ENCODE measurements at places on chromosomes 13 and 19.
A peak's percentile ranks its signal among the peaks of the same experiment; 100 is the strongest.

GRCh38 chr13:104984296-104984818, 1551.1 kb downstream of the EFNB2 start:
- no peak for DNase-seq

DNA sequence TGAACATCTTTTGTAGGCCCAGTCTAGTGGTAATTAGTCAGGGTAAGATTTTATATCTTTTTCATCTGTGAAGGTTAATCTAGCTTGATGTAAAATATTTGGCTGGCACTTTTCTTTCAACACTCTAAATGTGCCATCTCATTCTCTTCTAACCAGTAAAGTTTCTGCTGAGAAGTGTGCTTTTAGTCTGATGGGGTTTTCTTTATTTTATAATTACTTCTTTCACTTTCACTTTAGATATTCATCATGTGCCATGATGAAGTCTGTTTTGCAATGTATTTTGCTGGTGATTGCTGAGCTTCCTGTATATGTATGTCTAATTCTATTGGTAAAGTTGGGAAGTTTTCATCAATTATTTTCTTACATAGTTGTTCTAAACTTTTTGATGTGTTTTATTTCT, 31.9 kb downstream of the ZNF726 start:
- DNase-seq: no peak

DNA sequence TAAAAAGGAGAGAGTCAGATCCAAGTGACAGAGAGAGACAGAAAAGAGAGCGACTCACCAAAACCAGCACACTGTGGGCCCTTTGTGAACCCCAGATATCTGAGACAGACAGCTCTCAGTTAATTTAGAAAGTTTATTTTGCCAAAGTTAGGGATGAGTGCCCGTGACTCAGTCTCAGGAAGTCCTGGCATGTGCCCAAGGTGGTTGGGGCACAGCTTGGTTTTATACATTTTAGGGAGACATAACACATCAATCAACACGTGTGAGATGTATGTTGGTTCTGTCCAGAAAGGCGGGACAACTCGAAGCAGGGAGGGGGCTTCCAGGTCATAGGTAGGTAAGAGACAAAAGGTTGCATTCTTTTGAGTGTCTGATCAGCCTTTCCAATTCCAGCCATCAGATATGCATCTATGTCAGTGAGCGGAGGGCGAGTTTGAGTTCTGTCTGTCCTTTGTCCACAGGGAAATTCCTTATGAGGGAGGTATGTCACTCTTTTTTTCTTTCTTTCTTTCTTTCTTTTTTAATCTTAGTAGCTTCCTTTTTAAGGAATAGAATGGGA, 37.2 kb upstream of the ATP11A start:
- no peak for DNase-seq

DNA sequence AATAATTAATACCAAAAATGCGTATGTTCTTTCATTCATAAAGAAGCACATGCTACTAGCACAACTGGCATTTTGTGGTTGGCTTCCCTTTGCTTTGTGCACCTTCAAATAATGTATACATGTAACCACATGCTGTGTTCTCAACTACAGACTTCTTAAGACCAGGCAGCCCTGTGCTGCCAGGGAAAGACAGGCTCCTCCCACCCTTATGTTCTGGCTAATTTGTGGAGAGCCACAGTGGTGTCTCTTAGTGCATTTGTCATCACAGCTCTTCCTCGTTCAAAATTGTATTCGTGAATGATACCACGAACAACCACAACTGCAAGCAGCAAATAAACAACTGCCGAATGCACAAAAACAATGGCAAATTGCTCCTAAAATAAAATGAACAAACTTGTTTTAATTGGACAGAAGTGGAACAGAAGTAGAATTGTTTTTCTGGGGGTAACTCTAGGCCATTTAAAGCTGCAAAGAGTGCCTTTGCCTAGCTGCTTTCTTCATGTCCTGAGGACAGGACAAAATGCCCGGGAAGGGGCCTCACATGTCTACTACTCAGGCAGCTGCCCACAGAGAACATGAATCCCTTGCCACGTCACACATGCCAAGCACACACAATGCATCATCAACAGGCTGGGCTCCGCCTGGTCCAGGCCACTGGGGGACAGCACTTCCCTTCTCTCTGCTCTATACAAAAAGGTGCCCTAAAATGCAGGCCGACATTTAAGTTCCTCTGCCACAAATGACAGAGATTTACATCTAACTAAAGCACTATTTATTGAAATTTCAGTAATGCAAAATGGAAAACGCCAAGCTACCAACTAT, 21.7 kb downstream of the IRS2 start:
- DNase-seq: no peak

- DNase-seq: no peak
These were observed 8.2 kb downstream of the IGFL4 start for GRCh38 chr19:46032597-46033025.

GRCh38 chr13:84038001-84038400, 155.7 kb upstream of the SLITRK1 start:
- DNase-seq: no peak

GRCh38 chr19:38870612-38871011, 7.5 kb downstream of the RINL start:
- DNase-seq: no peak

GRCh38 chr13:101217086-101217485, 199.2 kb downstream of the NALCN start:
- no peak for DNase-seq

DNA sequence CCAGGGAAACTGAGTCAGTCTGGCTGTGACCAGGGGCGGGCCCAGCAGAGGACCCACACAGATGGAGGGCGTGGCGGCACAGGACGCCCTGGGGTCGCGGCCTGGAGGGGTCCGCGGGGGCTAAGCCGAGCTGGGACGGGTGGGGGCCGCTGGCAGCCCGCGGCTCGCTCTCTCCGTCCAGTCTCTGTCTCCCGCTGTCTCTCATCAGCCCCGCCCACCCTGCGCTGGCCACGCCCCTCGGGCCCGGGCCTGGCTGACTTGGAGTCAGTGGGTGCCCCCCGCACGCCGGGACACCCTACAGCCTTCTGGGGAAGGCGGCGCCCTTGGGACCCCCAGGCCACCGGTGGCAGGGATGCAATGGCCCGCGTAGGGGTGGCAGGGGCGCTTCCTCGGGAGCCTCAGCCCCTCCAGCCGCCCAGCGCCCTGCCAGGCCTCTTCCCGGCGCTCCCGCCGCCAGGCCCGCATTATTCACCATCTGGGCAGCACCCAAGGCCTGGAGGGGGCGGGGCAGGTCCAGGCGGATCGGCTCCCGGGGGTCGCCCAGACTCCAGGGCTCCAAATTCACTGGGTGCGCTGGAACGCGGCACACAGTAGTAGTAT, at the start of gene TBXA2R:
TSS of gene TBXA2R (minus strand) at position 186 of the 600 bp plus-strand sequence. CDS start 6,241 bp downstream, outside the sequence.
- DNase-seq: no peak

- no peak for DNase-seq
These were observed 5.1 kb downstream of the USE1 start for GRCh38 chr19:17220207-17220758.

DNA sequence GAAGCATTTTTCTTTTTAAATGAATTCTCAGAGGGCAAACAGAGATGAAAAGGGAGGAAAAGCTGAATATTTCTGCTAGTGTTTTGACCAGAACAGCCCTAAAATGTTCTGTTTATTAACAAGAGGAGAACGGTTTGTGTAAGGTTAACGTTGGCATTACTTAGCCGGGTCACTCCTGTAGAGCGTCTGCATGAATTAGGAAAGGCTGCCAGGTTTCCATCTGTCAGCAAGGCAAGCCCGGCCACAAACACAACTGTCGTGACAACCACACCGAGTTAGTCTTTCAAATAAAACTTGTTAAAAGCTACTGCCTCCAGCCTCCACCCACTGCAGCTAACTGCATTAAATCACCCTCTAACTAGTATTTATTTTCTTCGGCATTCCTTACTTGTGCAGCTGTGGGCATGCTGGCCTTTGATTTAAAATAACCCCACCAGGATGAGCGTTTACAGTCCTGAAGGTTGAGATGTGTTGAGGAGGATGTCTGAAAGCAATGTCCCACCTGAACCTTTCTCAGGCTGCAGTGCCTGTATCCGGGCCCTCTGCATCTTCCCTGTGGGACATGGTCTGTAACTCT, 527.9 kb downstream of the FGF9 start:
- no peak for DNase-seq

DNA sequence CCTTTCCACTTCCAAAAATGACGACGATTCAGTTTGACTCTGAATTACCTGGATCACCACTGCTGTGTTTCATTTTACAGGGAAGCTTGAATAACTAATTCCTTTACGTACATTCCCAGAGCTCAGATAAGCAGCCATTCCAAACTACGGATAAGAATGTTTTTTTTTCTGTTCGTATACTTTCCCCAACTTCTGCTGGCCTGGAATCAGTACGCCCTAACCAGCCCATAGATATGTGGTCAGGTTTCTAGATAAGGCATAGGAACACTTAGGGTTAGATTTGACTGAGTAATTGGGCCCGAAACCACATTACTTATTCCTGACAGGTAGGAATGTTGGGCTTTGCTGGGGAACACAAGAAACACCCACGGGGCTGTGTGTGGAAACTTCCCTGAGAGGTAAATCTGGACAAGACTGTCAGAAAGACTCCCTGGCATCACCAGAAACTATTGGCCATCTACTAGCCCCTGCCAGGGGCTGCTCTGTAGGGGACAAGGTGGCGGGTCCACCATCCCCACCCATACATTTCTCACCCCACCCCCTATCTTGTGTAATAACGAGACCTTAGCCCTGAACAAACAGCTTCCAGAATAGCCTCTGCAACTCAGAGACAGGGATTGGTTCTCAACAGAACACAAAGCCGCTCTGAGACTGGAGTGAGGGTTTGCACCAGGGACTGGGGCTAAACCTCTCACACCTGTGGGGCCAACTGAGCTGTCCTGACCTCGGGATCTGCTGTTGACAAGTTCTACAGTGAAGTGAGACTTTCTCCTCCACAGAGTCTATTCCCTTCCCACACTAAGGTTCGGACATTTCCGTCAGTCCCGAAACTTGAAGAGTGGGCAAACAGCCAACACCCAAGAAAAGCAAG, 15.6 kb downstream of the RHPN2 start:
- no peak for DNase-seq

GRCh38 chr13:99467764-99468163, 33.5 kb upstream of the TM9SF2 start:
- no peak for DNase-seq

DNA sequence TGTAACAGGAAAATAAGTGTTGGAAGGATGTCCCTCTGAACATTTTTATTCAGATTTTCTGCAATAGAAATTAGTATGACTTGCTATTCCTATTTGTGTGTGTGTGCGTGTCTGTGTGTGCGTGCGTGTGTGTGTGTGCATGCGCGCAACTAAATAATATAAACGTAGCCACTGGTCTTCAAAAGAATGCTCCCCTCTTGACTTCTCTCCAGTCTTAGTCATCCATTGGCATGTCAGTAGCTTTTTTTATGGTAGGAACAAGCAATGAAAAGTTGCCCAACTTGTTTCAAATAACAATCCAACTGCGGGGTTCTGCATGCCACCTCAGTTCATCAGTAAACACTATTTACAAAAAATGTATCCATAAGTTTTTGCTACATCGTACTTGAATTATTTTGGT, 249.6 kb downstream of the GPC6 start:
- DNase-seq: no peak

- DNase-seq: no peak
These were observed 71.0 kb downstream of the SIPA1L3 start for GRCh38 chr19:37977992-37978391.

GRCh38 chr19:10044390-10044789, 31.1 kb downstream of the RDH8 start:
- no peak for DNase-seq

DNA sequence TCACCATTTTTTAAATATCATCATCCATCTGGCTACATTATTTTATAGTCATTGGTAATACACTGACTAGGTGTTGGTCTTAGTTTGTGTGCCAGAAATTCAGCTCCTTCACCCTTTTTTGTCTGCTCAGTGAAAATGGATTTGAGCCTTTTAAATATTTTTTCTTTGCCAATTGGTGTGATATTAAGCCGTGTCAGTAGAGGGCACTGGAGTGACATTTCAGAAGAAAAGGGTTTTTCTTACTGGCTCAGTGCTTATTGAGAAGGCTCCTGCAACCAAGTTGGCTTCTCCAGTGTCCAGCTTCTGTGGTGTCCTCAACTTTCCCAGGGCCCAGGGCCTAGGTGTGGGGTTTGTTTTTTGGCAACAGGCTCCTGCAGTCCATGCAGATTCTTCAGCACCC, 546.6 kb downstream of the DACH1 start:
- DNase-seq: no peak

DNA sequence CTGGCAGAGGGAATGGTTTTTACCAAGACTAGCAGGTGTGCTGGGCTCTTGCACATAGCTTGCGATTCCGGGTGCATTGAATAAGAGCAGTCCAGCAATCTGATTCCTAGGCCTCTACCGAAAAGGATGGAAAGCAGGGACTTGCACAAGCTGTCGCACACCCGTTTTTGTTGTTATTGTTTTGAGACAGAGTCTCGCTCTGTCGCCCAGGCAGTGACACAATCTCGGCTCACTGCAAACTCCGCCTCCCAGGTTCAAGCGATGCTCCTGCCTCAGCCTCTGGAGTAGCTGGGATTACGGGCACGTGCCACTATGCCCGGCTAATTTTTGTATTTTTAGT, 5.5 kb downstream of the EBI3 start:
- DNase-seq: no peak

GRCh38 chr13:83992566-83993358, 110.5 kb upstream of the SLITRK1 start:
- DNase-seq: no peak

DNA sequence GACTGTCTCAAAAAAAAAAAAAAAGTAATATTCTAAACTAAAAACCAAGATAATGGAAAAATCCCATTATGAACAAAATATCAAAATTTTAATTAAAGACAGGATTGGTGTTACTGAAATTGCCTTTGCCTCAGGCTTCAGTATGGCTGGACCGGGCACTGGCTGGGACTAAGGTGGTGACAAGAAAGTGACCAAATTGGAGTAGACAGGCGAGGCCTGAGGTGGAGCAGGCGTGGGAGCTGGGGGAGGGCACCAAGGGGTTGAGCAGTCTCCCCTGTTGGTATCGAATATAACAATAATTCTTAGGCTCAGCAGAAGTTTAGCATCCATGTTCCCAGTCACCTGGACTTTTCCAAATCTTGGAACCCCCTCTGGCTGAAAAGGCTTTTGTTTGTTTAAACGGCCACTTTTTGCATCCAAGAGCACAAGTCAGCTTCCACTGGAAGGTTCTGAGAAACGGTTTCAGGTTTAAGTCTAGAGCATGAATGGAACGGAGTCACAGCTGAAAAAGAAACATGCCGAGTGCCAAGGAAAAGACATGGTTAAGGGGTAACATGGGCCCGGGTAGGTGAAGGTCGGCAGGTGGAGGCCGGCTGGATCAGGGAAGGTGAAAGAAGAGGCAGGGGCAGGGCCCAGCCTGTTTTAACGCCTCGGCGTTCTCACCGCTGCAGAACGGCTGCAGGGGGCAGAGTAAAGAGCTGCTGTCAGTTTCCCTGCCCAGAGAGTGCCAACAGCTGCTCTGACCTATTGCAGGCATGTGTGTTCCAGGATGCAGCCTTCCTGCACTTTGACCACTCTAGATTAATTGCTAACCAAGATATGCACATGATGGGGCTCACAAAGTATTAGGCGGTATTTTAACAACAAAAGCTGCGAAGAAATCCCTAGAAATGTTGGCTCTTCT, 104.4 kb downstream of the TM9SF2 start:
- DNase-seq: peak; percentile 17

Measured in NCI-H510A (cell line).